ENCODE measurements at places on chromosomes 16 and 17. TPM values are rescaled to one million over a fixed set of nuclear protein-coding genes. Genes with fewer than 3 reads are reported as not detected.

DNA sequence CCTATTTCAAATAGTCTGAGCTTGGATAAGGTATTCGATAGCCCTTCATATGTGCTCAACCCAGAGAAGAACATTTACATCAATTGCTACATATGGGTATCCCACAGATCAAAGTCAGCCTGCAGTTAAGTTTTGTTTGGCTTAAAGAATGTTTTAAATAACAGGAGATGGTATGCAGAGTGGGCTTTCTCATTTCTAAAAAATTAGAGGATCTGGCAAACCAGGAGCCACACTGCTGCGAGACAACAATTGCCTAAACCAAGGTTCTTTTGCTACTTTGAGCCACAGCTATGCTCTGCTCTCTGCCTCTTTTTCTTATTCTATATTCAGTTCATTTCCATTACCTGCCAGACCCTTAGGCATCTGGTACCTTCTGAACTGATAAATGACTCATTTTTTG, 30.2 kb upstream of the ARHGAP44 start:
- no peak overlapping the region for H3K27ac ChIP-seq
- DNase-seq: no peak
- no peaks in the 10 kb centered on the region for H3K36me3 ChIP-seq
- H3K27me3 ChIP-seq: no peaks in the 10 kb centered on the region

Gene TP53TG3C
- polyA plus RNA-seq: not detected

- no peak for DNase-seq
- no peak overlapping the region for H3K27ac ChIP-seq
- no peaks in the 10 kb centered on the region for H3K4me1 ChIP-seq
- no peak overlapping the region for H3K4me3 ChIP-seq
- no peaks in the 10 kb centered on the region for H3K36me3 ChIP-seq
These were observed 26.0 kb downstream of the CBFB start for GRCh38 chr16:67054901-67055300.

DNA sequence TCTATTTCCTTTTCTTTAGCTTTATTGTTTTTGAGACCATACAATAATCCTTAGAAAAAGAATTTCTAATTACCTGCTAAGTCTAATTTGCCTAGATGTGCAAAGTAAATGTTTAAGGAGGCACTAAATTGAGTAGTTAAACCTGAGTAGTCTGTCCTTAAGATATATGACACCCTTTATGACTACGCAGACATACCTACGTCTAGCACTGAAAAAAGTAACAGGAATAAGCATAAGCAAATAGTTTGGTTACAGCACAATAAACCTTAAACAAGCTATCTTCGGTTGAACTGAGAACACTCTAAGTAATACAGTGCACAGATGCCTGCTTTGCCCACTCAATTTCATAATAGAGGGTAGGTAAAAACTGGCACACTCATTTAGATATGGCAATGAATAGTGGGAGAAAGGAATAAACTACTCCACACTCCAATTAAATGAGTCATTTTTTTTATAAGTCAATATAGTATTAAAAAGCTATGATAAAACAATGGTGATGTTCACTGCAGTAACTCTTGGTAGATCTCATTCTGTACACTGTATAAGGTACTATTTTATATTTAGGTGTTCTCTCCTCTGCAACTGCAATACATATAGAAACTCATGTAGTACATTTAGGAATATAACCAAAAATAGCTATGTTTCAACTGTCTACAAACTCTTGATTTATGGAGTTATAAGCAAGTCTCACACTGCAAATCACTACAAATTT, 19.7 kb upstream of the INTS2 start:
- no peak overlapping the region for H3K27ac ChIP-seq
- H3K4me1 ChIP-seq: no peaks in the 10 kb centered on the region
- DNase-seq: no peak
- H3K27me3 ChIP-seq: no peaks in the 10 kb centered on the region

- peaks cover 10% of the 10 kb centered on the region for H3K4me1 ChIP-seq
- H3K27ac ChIP-seq: no peak overlapping the region
- DNase-seq: peak; percentile 43
- no peaks in the 10 kb centered on the region for H3K27me3 ChIP-seq
- no peak overlapping the region for H3K4me3 ChIP-seq
These were observed 30.5 kb downstream of the BAIAP2 start for GRCh38 chr17:81065500-81065899.

GRCh38 chr17:29840884-29841283, 89.1 kb downstream of the SSH2 start:
- no peak overlapping the region for H3K27ac ChIP-seq
- peaks cover 7% of the 10 kb centered on the region for H3K4me1 ChIP-seq
- no peaks in the 10 kb centered on the region for H3K27me3 ChIP-seq
- no peaks in the 10 kb centered on the region for H3K36me3 ChIP-seq

GRCh38 chr17:1908699-1909309, 79.0 kb downstream of the RPA1 start:
- no peaks in the 10 kb centered on the region for H3K4me1 ChIP-seq
- no peaks in the 10 kb centered on the region for H3K36me3 ChIP-seq
- H3K4me3 ChIP-seq: no peak overlapping the region
- H3K27ac ChIP-seq: no peak overlapping the region

DNA sequence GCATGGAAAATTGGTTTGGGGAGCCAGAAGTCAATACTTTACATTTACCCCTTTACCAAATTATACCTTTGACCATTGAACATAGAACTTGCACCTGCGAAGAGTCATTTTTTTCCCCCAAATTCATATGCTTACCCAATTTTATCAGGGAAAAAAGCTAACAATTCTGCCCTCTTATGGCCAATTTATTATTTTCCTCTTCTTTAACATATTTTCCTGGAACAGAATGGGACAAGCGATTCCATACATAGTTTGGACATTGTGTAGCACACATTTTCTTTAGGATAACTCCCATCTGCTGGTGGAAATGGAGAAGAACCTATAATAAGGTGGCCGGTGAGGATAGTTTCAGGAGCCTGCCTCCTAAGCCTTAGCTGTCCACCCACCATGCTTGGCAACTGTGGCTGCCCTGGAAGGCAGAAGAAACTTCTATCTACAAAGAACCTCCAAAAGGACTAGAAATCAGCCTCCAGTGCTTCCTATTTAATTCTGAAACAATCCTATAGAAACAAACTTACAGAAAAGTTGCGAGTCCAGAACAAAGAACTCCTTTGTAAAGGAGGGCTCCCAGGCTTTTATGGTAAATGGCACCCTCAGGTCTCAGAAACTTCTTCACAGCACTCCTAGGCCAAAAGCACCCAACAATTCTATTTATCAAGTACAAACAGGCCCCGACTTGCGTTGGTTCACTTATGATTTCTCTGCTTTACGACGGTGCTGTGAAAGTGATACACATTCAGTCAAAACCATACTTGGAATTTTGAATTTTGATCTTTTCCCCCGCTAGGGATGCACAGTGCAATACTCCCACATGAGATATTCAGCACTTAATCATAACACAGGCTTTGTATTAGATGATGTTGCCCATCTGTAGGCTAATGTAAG, 64.1 kb upstream of the CACNG4 start:
- no peak for DNase-seq
- no peaks in the 10 kb centered on the region for H3K36me3 ChIP-seq
- no peak overlapping the region for H3K4me3 ChIP-seq
- no peaks in the 10 kb centered on the region for H3K27me3 ChIP-seq
- peaks cover 4% of the 10 kb centered on the region for H3K4me1 ChIP-seq
- H3K27ac ChIP-seq: no peak overlapping the region

- H3K27ac ChIP-seq: no peak overlapping the region
- no peak overlapping the region for H3K4me3 ChIP-seq
- H3K4me1 ChIP-seq: no peaks in the 10 kb centered on the region
- no peaks in the 10 kb centered on the region for H3K36me3 ChIP-seq
These were observed 26.1 kb downstream of the NLRC3 start for GRCh38 chr16:3550851-3551847.

Gene EFCAB13
- polyA plus RNA-seq: 0.54 TPM

Gene TMEM220
- 12.4 TPM for polyA plus RNA-seq

- no peak overlapping the region for H3K4me3 ChIP-seq
- DNase-seq: no peak
- no peak overlapping the region for H3K27ac ChIP-seq
- H3K27me3 ChIP-seq: no peaks in the 10 kb centered on the region
- no peaks in the 10 kb centered on the region for H3K4me1 ChIP-seq
- H3K36me3 ChIP-seq: no peaks in the 10 kb centered on the region
These were observed 183.1 kb downstream of the CYLD start for GRCh38 chr16:50924759-50925545.

GRCh38 chr17:58368860-58369213, 16.8 kb upstream of the SUPT4H1 start:
- H3K27ac ChIP-seq: peak overlapping the region; percentile 81
- no peaks in the 10 kb centered on the region for H3K27me3 ChIP-seq
- H3K4me1 ChIP-seq: peaks cover 26% of the 10 kb centered on the region
- no peaks in the 10 kb centered on the region for H3K36me3 ChIP-seq
- H3K4me3 ChIP-seq: no peak overlapping the region

GRCh38 chr16:31130336-31130891, 5.1 kb downstream of the PRSS8 start:
- no peaks in the 10 kb centered on the region for H3K36me3 ChIP-seq
- peaks cover 13% of the 10 kb centered on the region for H3K4me1 ChIP-seq
- H3K27me3 ChIP-seq: no peaks in the 10 kb centered on the region
- no peak for DNase-seq
- peak overlapping the region; percentile 90 for H3K27ac ChIP-seq

- no peaks in the 10 kb centered on the region for H3K27me3 ChIP-seq
- no peak overlapping the region for H3K4me3 ChIP-seq
- H3K36me3 ChIP-seq: no peaks in the 10 kb centered on the region
- DNase-seq: no peak
- H3K27ac ChIP-seq: no peak overlapping the region
These were observed 1.7 kb upstream of the SGCA start for GRCh38 chr17:50163843-50164696.

DNA sequence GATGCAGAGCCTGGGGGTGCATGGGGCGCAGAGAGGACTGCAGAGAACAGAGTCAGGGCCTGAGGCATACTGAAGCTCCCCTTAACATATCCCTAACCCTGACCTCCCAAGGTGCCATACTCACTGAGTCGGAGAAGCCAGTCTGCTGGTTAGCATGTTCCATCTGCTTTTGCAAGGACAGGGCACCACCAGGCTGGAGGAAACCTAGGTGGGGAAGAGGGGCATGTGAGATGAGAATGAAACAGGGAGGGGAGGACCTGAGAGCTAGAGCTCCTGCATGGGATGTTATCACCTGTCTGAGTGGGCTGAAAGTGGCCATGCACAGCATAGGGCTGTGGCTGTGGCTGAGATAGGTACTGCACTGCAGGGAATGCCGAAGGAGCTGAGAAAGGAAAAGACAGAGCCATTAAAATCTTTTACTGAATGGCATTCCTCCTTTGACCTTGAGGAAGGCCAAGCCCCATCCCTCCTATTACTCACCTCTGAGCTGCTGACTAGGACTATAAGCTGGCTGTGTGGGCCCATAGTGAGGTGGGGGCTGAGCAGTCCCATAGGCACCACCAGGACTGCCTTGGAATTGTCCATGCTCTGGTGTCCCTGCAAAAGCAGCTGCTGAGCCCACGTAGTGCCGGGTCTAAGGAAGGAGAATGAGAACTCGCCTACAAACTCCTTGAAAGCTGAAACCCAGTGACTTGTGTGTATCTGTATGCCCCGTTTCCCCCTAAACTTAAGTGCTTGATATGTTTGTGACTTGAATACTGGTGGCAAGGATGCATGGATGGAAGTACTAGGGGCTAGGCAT, 1.9 kb downstream of the GPS2 start:
- H3K4me3 ChIP-seq: no peak overlapping the region
- DNase-seq: no peak
- no peaks in the 10 kb centered on the region for H3K27me3 ChIP-seq
- peak overlapping the region; percentile 93 for H3K27ac ChIP-seq
- peaks cover 67% of the 10 kb centered on the region for H3K36me3 ChIP-seq

Gene AXIN2
- polyA plus RNA-seq: 11.9 TPM

Gene PRR15L
- 159 TPM for polyA plus RNA-seq

DNA sequence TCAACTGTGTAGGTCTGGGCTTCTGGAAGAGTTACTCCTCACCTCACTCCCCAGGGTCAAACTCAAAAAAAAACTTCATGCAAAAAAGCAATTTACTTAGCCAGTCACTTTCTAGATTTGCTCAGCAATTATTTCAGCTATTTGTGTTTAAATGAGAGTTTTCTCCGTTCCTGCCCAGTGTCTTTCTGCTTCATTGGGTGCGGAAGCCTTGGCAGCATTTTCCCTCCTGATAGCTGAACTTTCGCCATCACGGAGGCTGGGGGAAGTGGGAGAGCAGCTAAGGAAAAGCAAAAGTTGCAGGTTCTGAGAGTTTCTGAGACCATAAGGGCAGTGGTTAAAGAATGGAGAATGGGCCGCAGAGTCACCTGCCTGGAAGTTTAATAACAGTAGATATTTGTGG, 287.1 kb upstream of the DYNLRB2 start:
- H3K4me1 ChIP-seq: no peaks in the 10 kb centered on the region
- no peaks in the 10 kb centered on the region for H3K36me3 ChIP-seq
- no peak for DNase-seq
- no peak overlapping the region for H3K4me3 ChIP-seq
- no peaks in the 10 kb centered on the region for H3K27me3 ChIP-seq

- H3K36me3 ChIP-seq: peaks cover 15% of the 10 kb centered on the region
- DNase-seq: no peak
- H3K4me3 ChIP-seq: no peak overlapping the region
These were observed 2.6 kb upstream of the RAB26 start for GRCh38 chr16:2145843-2146242.

Gene UTS2R
- not detected for polyA plus RNA-seq

All from small intestine (tissue), 16 donors.